ENCODE measurements at places on chromosomes 7 and 10. TPM values are rescaled to one million over a fixed set of nuclear protein-coding genes. Genes with fewer than 3 reads are reported as not detected.

Gene MUC12
- total RNA-seq: 16.2 TPM

Gene TFR2
- 2.1 TPM for total RNA-seq

Gene GRM8
- total RNA-seq: not detected

Gene LRRD1
- not detected for total RNA-seq

Gene CACNB2
- total RNA-seq: not detected

Gene MYPN
- 2.3 TPM for total RNA-seq

Gene ATOH7
- total RNA-seq: 0.22 TPM

Gene CYCS
- total RNA-seq: 233 TPM

Gene SYT15B
- 5.2 TPM for total RNA-seq

All from A549 treated with ZK216348 at 1 μM for 4 hours (cell line).